Ureter (tissue), 1 donor: ENCODE measurements at places on chromosomes 3 and 15. TPM values are rescaled to one million over a fixed set of nuclear protein-coding genes. Genes with fewer than 3 reads are reported as not detected.

DNA sequence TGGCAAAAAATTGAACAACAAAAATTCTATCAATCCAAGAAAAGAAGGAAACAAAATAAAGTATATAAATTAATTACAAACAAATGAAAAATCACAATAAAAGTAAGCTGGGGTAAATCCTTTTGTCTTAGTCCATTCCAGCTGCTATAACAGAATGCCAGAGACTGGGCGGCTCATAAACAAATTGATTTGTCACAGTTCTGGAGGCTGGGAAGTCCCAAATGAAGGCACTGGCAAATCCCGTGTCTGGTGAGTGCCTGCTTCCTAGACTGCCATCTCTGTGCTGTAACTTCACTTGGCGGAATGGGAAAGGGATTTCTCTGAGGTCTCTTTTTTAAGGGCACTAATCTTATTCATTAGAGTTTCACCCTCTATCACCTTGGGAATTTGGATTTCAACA is 53.6 kb upstream of the RPL35A start:
- no peak for DNase-seq

DNA sequence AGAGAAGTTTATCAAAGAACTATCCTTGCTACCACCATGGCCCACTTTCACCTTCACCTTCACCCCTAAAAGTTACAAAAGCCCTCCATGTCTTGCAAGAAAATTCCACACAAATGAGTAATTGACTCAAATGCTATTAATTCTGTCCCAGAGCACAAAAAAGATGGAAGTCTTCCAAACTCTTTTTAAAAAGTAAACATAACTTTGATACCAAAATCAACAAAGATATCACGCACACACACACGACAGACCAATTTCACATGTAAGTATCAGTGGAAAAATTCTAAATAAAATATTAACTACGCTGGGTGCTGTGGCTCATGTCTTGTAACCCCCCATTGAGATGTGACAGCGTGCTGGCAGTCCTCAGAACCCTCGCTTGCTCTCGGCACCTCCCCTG is 1.1 kb upstream of the MCCC1 start:
- no peak for DNase-seq

- DNase-seq: no peak
Measured at GRCh38 chr3:123078101-123078500, 11.3 kb downstream of the PDIA5 start.

DNA sequence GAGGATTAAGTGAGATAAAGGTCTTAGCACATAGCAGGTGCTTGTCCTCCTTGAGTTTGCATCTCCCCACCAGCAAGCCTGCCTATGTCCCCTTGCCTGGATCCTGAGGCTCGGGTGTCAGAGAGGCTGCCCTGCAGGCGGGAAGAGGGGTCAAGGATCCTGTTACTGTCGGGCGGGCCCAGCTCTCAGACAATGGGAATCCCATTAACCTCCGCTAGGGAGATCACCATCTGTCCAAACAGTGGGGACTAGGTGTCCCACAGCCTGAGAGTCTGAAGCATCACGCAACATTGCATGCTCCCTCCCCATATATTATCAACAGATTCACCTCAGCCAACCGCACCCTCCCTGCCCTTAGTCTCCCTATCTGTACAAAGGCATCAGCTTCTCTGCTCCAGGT is 151.4 kb downstream of the FBLN2 start:
- DNase-seq: no peak

DNA sequence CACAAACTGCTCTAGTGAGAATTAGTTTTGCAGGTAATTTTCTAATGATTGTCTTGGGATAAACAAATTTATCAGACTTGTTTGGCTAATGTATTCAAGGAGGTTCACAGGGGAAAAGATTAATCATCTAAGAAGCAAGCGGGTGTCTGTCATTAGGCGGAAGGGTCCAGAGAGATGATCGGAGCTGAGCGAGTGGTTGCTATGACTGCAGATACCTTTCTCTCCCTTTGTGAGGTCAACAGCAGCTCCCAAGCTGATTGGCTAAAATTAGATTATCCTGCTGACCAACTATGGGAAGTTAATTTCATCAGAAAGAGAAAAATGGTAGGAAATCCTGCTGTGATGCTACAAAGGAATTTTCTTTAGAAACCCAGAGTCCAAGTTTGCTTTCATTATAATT is 276.0 kb downstream of the SOX2 start:
- DNase-seq: no peak

DNA sequence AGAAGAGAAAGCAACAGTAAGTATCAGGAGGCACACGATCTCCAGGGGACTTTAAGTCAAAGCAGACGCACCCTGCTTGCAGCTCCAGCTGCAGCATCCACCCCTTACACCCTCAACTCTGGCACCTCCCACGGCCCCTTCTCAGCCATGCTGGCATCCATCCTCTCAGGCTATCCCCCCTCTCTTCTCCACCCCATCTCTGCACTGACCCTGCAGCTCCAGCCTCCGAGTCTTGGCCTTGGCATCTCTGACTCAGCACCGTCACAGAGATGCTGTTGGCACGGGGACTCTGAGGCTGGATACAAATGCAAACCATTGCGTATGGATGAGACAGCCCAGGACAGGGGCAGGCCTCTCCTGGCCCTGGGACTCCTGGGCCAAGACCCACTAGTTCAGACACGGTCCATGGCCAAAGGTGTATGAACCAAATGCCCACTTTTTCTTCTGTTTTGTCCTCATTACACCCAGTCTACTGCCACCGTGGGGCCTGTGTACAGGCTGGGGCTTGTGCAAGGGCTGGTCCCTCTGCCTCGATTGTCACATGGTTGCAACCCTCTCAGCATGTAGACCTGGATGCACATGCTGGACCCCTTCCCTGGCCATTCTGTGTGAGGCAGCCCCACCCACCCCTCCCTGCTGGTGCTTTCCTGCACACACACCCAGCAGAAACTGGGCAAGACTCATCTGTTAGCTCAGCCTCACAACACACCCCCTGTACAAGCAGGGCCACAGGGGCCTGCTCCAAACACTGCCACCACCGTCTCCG is 18.7 kb upstream of the ZXDC start:
- no peak for DNase-seq

DNA sequence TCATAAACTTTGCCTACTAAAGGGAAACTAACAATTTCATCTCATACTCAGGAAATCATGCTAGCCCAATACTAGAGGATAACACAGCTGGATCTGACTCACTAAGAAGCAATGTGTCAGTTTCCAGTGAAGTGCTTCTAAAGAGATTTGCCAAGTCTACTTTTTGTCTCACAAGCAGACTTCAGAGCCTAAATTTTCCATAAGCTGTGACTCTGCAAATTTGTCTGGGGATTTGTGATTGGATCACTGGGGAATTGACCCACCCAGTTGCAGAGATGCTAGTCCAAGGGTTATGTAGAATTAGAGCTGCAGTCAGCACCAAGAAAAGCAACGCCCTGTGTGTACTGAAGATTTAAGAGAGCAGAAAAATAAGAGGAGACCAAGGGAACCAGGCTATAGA is 647.1 kb downstream of the NTRK3 start:
- no peak for DNase-seq

DNA sequence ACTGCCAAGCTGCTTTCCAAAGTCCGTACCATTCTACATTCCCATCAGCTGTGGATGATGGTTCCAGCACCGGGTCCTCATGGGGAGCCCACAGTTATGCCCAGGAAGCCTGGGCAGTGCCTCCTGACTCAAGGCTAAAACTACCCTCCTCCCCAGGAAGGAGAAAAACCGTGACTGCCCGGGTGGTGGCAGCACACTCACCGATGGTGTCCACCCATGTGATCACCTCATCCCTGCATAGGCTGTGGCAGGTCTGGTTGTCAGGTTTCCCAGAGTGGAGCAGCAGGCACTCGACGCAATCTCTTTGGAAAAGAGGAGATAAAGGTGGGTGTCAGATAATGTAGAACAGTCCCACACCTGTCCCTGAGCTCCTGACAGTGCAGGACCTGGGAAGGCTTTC is 38.6 kb downstream of the UMPS start:
- DNase-seq: no peak

DNA sequence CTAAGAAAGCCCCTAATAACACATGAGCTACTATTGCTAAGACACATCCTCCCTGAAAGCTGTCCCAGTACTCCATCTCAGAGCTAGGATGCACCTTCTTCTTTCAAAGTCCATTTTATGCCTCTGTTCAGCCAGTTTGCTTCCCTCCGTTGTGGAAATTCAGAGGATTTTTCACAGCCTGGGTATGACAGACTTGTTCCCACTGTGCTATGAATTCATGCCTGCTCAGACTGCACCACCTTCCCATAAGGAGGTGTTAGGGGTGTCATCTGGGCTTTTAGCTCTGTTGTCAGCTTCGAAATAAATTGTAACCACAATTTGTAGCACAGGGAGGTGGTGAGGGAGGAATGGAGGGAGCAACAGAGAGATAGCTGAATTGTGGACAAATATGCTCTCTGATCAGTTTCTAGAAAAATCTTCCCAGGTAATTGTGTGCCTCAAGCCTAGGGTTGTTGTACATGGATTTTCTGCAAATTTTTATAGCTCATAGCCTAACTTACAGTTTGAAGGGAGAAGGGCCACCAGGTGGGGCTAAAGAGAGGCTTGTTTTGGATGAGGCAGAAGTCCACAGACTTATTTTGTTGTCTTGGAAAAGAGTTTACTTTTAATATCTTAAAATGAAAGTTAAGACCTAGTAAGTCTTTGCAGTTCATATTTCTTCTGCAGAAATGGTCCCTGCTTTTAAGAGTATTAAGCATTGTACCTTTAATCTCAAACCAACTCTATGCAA is 462.0 kb downstream of the PDCD6IP start:
- peak; percentile 57 for DNase-seq

DNA sequence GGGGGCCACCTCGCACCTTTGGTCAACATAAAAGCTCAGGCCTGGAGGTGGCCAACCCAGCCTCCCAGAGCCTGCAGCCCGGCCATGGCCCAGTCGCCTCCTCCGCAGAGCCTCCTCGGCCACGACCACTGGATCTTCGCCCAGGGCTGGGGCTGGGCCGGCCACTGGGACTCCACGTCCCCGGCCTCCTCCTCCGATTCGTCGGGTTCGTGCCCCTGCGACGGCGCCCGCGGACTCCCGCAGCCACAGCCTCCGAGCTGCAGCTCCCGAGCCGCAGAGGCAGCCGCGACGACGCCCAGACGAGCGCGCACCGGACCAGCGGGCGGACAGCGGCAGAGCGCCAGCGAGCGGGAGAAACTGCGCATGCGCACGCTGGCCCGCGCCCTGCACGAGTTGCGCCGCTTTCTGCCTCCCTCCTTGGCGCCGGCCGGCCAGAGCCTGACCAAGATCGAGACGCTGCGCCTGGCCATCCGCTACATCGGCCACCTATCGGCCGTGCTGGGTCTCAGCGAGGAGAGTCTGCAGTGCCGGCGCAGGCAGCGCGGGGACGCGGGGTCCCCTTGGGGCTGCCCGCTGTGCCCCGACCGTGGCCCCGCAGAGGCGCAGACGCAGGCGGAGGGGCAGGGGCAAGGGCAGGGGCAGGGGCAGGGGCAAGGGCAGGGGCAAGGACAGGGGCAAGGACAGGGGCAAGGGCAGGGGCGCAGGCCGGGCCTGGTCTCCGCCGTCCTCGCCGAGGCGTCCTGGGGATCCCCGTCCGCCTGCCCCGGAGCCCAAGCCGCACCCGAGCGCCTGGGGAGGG is at the start of gene MESP2:
Gene MESP2 (plus strand): TSS at position 59 of the 799 bp plus-strand sequence. CDS start 26 bp downstream, at position 85.
- peak; percentile 80 for DNase-seq

- DNase-seq: no peak
Measured at GRCh38 chr15:89876396-89877082, 17.3 kb downstream of the AP3S2 start.

DNA sequence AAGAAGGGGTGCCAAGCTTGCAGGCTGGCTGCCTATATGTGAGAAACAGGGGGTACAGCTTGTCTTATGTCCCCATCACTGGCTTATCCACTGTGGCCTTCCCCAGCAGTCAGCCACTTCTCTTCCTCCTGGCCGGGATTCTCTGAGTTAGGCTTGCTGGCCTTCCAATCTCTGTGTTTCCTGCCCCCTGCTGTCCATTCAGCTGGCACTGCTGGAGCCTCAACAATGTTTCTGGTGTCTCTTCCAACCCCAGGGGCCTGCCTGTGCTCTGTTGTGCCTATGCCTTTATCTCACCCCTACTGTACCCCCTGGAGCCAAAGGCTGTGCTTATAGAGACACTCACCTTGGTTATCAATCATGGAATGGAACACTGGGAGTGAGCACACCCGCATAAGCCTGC is 36.5 kb downstream of the ANAPC13 start:
- no peak for DNase-seq

DNA sequence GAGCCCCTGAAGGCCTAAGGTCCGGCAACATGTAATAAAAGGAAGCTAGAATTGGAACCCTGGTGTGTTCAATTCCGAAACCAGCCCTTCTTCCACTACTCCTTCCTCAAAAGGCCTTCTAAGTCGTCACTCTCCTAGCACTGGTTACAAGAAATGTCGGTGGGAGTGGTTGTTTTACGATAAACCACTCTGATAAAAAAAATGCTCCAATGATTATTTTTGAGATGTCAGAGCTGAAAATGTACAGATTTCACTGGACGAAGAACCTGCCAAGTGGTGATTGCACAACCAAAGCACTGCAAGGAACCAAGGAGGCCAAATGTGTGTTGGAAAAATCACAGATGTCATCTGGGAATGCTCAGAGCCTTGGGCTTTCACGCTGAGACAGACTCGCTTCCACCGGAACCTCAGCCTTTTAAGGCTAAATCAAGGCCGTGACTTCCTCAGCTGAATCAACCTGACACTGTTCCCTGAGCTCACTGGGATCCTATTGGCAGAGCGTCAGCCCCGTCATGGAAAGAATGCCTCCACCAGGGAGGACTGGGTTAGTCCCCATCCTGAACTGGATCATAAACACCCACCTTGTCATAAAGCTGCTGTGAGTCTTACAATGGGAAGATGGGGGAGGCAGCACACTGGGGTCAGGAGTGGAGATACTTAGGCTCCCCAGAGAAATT is 108.1 kb upstream of the THBS1 start:
- DNase-seq: peak; percentile 80

- peak; percentile 59 for DNase-seq
Measured at GRCh38 chr15:83380682-83381081, 66.5 kb upstream of the SH3GL3 start.

Gene OR5H2
- not detected for total RNA-seq

Gene ANKRD63
- not detected for total RNA-seq

Gene CHRM5
- not detected for total RNA-seq

Gene CHDH
- total RNA-seq: 0.60 TPM

Gene AHSG
- not detected for total RNA-seq

Gene STAC
- total RNA-seq: 20.4 TPM

Gene RCN2
- 47.4 TPM for total RNA-seq

Gene SCG5
- 0.81 TPM for total RNA-seq

Gene CPN2
- not detected for total RNA-seq
